ENCODE measurements at places on chromosomes 1 and 21. TPM values are rescaled to one million over a fixed set of nuclear protein-coding genes. Genes with fewer than 3 reads are reported as not detected.
A peak's percentile ranks its signal among the peaks of the same experiment; 100 is the strongest.

- peak; percentile 48 for DNase-seq
Observed at GRCh38 chr1:212293579-212293978, 8.4 kb downstream of the PPP2R5A start.

The DYNLT5 gene
- polyA plus RNA-seq: 1.7 TPM

- peak; percentile 91 for DNase-seq
Observed at GRCh38 chr1:45892068-45892785, 88.8 kb downstream of the MAST2 start.

- DNase-seq: no peak
Observed at GRCh38 chr1:96256130-96256790, 465.3 kb upstream of the PTBP2 start.

The ASB17 gene
- polyA plus RNA-seq: not detected

DNA sequence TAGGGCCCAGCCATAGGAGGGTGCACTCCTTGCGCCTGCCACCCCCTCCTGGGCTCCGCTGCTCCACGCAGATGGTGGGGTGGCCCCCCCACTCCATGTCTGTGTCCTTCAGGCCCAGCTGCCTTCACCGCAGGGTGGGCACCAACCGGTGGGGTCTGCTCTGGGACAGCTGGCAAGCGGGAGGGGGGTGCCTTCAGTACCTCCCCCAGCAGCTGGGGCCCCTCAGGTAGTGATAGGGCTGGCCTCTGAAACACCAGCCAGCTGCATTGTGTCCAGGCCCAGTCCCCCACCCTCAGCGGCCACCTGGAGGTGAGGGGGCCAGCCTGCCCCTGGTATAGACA lies 360 bp downstream of the GJC2 start:
- no peak for DNase-seq
